ENCODE measurements at places on chromosomes 16 and 17.

DNA sequence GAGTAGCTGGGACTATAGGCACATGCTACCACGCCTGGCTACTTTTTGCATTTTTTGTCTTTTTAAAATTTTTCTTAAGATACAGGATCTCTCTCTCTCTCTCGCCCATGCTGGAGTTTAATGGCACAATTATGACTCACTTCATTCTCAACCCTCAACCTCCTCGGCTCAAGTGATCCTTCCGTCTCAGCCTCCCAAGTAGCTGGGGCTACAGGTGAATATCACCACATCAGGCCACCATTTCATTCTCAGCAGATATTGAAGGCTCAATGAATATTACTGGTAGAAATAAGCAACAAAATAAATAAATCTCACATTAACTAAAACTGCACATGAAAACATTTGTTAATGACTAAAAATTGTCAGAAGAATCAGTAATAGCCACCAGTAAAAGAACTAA is 41.7 kb downstream of the BRIP1 start:
- H3K27ac ChIP-seq, result no peak overlapping the region
- no peaks in the 10 kb centered on the region for H3K27me3 ChIP-seq
- H3K36me3 ChIP-seq, result no peaks in the 10 kb centered on the region
- H3K4me3 ChIP-seq, result no peak overlapping the region
- no peak for DNase-seq

GRCh38 chr16:11914210-11915113 is 1.3 kb downstream of the GSPT1 start:
- H3K4me3 ChIP-seq, result peak overlapping the region; percentile 96
- DNase-seq, result no peak
- peaks cover 10% of the 10 kb centered on the region for H3K4me1 ChIP-seq
- H3K36me3 ChIP-seq, result no peaks in the 10 kb centered on the region
- H3K27me3 ChIP-seq, result no peaks in the 10 kb centered on the region
- peak overlapping the region; percentile 93 for H3K27ac ChIP-seq

- H3K4me3 ChIP-seq, result no peak overlapping the region
- H3K4me1 ChIP-seq, result no peaks in the 10 kb centered on the region
- no peaks in the 10 kb centered on the region for H3K36me3 ChIP-seq
- H3K27me3 ChIP-seq, result no peaks in the 10 kb centered on the region
- no peak overlapping the region for H3K27ac ChIP-seq
Measured at GRCh38 chr16:24289166-24289700, 33.1 kb downstream of the CACNG3 start.

- H3K27ac ChIP-seq, result no peak overlapping the region
- peaks cover 16% of the 10 kb centered on the region for H3K4me1 ChIP-seq
- H3K4me3 ChIP-seq, result peak overlapping the region; percentile 23
Measured at GRCh38 chr16:89201439-89202377, 1.4 kb upstream of the SLC22A31 start.

DNA sequence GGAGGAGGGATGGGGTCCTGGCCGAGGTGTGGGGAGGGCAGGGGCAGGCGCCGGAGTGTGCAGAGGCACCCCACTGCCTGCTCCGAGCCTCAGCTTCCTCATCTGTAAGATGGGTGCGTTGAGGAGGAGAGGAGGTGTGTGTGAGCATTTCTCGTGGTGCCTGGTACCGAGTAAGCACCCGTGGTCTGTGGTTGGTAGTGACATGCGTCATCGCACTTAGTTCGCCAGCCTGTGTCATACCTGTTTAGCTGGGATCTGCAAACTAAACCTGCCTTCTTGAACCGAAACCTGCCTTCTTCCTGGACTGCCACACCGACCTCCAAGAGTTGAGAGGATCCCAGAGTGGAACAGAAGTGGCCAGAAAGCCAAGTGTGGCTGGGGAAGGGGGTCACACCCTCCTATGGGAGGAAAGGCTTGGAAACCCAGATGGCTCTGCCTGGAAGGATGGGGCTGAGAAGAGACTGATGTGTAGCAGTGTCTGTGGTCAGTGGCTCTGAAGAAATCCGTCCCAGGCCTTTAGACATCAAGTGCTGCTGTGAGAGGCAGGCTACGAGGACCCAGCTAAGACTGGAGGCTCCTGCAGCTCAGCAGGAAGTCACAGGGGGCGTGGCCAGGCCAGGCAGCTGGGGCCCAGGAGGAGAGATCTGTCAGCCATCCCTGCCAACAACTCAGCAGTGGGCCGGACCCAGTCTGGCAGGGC is 162.6 kb upstream of the PLCG2 start:
- peak overlapping the region; percentile 2 for H3K27ac ChIP-seq
- H3K36me3 ChIP-seq, result no peaks in the 10 kb centered on the region
- H3K4me3 ChIP-seq, result no peak overlapping the region
- peak; percentile 46 for DNase-seq

GRCh38 chr17:50182783-50183420 is 17.1 kb downstream of the SGCA start:
- H3K36me3 ChIP-seq, result no peaks in the 10 kb centered on the region
- peak overlapping the region; percentile 82 for H3K27ac ChIP-seq
- no peak overlapping the region for H3K4me3 ChIP-seq
- no peaks in the 10 kb centered on the region for H3K27me3 ChIP-seq

DNA sequence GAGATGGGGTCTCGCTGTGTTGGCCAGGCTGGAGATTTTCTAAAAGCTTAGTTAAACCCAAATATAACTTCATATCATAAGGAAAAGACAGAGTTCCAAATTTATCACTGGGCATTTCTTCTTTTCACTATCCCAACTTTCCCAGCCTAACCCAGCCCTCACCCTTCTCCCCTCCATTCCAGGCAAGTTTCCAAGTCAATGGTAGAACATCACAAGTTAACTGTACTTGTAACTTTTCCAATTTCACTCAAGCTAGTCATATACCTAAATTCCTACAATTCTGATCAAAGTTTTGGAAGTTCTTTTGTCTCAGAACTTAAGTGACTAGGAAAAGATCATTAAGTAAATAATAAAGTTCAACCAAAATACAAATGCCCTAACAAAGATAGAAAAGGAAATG is 61.2 kb downstream of the USP32 start:
- no peak overlapping the region for H3K27ac ChIP-seq
- H3K4me1 ChIP-seq, result no peaks in the 10 kb centered on the region
- no peak for DNase-seq

- no peak for DNase-seq
- H3K36me3 ChIP-seq, result no peaks in the 10 kb centered on the region
- no peak overlapping the region for H3K27ac ChIP-seq
Measured at GRCh38 chr17:79997011-79997660, 38.5 kb downstream of the TBC1D16 start.

GRCh38 chr17:74386386-74386785 is 19.1 kb downstream of the GPR142 start:
- H3K4me1 ChIP-seq, result no peaks in the 10 kb centered on the region
- H3K27me3 ChIP-seq, result no peaks in the 10 kb centered on the region
- no peaks in the 10 kb centered on the region for H3K36me3 ChIP-seq
- no peak for DNase-seq
- H3K4me3 ChIP-seq, result no peak overlapping the region

GRCh38 chr17:60109161-60109560 is 30.4 kb upstream of the HEATR6 start:
- no peaks in the 10 kb centered on the region for H3K27me3 ChIP-seq
- no peak overlapping the region for H3K27ac ChIP-seq
- DNase-seq, result no peak
- H3K4me3 ChIP-seq, result no peak overlapping the region
- no peaks in the 10 kb centered on the region for H3K4me1 ChIP-seq

DNA sequence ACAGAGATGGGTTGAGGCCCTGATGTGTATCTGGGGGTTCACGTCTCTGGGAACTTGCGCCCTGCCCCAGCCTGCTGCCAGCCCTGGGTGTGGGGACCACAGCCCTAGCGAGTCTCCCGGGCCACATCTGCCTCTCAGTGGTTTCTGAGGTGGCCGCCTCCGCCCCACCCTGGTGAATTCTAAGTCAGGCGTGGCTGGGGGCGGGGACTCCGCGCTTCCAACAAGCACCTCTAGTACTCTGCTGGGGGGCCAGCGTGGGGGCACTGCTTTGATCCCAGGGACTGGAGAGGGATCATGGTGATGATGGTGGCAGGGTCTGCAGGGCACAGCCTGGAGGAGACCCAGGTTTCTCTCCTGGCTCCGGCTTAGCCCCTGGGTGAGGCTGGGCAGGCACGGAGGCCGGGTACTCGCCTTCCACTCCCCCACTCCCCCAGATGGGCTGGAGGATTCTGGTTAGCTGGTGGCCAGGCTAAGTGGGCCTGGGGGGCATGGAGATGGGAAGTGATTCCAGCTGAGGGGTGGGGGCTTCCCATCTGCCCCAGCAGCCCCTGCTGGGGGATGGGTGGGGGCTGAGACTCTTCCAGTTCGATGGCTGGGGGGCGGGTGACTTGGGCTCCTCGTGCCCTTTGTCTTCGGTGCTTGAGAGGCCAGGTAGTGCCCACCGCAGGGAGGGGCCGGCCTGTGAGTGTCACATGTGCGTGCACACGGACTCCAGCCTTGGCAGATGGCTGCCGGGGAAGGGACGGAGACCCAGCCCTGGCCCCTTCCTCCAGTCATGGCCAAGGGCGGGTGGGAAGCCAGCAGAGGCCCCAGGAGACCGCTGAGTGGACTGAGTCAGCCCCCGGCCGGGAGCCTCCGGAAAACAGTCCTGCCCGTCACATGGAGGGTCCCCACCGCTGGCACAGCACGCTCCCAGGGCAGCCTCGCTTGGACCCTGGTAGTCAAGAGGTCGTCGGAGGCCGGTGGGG is 3.9 kb downstream of the GLIS2 start:
- H3K36me3 ChIP-seq, result no peaks in the 10 kb centered on the region
- no peak for DNase-seq
- no peak overlapping the region for H3K4me3 ChIP-seq
- H3K27me3 ChIP-seq, result no peaks in the 10 kb centered on the region
- H3K27ac ChIP-seq, result peak overlapping the region; percentile 96

GRCh38 chr17:74429604-74430384 is 2.1 kb upstream of the GPRC5C start:
- no peaks in the 10 kb centered on the region for H3K36me3 ChIP-seq
- H3K4me3 ChIP-seq, result peak overlapping the region; percentile 41
- DNase-seq, result no peak
- H3K27me3 ChIP-seq, result no peaks in the 10 kb centered on the region
- H3K4me1 ChIP-seq, result no peaks in the 10 kb centered on the region

- H3K4me3 ChIP-seq, result peak overlapping the region; percentile 23
- H3K27me3 ChIP-seq, result peaks cover 23% of the 10 kb centered on the region
- peak; percentile 24 for DNase-seq
- peak overlapping the region; percentile 57 for H3K27ac ChIP-seq
Measured at GRCh38 chr17:64780096-64781013, 118.2 kb upstream of the SMURF2 start.

DNA sequence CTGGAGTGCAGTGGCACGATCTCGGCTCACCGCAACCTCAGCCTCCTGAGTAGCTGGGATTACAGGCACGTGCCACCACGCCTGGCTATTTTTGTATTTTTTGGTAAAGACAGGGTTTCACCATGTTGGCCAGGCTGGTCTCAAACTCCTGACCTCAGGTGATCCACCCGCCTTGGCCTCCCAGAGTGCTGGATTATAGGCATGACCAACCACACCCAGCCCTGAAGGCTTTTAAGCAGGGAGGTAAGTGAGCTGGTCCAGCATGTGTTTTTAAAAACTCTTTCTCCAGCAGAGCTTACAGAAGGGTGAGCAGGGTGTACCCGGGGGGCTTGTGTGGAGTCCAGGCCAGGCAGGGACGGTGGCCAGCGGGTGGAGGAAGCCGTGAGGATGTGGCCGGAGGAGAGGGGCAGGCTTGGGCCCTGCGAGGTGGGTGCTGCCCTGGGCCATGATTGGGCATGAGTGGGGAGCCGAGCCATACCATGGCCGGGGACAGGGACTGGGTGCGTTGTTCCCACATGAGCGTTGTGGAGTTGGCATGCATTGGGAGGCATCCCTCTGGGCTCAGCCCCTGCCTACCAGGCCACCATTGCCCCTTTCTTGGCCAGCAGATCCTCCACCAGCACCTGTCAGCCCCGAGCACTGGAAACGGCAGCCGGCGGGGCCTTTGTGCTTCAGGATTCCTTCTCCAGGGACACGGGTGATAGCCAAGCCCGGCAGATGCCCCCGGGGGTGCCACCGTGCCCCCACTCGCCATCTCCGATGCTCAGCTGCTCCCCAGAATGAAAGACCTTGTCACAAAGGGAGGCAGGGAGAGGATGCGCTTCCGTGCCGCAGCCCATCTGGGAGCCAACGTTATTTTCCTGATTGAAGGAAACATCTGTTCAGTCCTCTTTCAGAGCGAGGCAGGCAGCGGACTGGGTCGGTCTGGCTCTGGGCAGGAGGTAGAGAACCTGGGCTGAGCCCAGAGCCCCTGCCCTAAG is 64.5 kb downstream of the RAI1 start:
- H3K4me3 ChIP-seq, result no peak overlapping the region
- H3K27me3 ChIP-seq, result no peaks in the 10 kb centered on the region
- H3K27ac ChIP-seq, result no peak overlapping the region
- DNase-seq, result no peak

- no peaks in the 10 kb centered on the region for H3K27me3 ChIP-seq
- no peaks in the 10 kb centered on the region for H3K36me3 ChIP-seq
- H3K27ac ChIP-seq, result no peak overlapping the region
Measured at GRCh38 chr17:81685108-81685507, 1.3 kb downstream of the HGS start.

DNA sequence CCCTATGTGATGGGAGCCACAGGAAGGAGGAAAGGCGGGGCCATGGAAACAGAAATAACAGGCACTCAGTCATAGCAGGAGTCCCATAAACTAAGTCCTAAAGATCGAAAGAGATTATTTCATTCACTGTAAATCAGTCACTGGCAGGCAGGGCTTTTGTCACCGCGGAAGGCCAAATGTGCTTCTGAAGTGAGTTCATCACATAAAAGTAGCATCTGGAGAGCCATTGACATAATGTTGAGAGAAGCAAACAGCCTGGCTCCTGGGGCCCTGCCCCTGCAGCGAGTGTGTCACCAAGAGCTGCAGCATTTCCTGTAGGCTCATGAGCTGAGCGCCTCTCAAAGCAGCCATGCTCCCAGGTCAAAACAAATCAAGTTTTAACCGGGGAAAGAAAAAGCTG is 476.2 kb downstream of the HAPSTR1 start:
- H3K36me3 ChIP-seq, result no peaks in the 10 kb centered on the region
- no peak for DNase-seq

DNA sequence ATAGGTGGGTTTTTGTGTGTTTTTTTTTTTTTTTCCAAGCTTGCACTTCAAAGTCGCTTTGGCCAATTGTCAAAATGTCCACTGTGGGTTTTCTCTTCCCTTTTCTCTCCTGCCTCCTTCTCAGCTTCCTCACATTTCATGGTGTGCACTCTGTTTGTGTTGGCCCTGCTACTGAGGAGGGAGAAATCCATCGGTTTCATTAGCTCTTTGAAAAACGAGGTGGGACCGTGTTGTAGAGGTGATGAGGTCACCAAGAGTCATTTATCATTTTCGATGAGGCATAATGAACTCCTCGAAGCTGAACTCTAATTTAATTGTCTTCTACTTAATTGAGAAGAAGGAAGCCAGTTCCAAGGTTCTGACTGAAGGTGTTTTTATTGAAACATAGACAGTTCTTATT is 174.4 kb upstream of the TOX3 start:
- no peaks in the 10 kb centered on the region for H3K27me3 ChIP-seq
- DNase-seq, result no peak
- H3K4me1 ChIP-seq, result no peaks in the 10 kb centered on the region
- no peak overlapping the region for H3K27ac ChIP-seq

Data from uterus (tissue), 4 donors.